ENCODE measurements at places on chromosomes 1 and 21. TPM values are rescaled to one million over a fixed set of nuclear protein-coding genes. Genes with fewer than 3 reads are reported as not detected.

Gene CACNA1E
- total RNA-seq: 0.22 TPM

Gene AADACL4
- total RNA-seq: 0.04 TPM

Gene GPR157
- total RNA-seq: 1.3 TPM

Gene LCE1D
- not detected for total RNA-seq

Gene A3GALT2
- total RNA-seq: not detected

Gene HHAT
- 4.4 TPM for total RNA-seq

Gene TAF13
- total RNA-seq: 17.7 TPM

Gene SPRR2G
- total RNA-seq: not detected

Gene SLC44A3
- 2.8 TPM for total RNA-seq

Gene CTNNBIP1
- total RNA-seq: 60.1 TPM

Gene CFHR5
- under 0.01 TPM for total RNA-seq

Gene KCNJ6
- 0.93 TPM for total RNA-seq

Gene BMP8A
- 0.40 TPM for total RNA-seq

Gene GATAD2B
- total RNA-seq: 8.8 TPM

Gene ARMH1
- total RNA-seq: 1.6 TPM

Gene MFAP2
- total RNA-seq: 89.3 TPM

- DNase-seq: no peak
These were observed 258.3 kb upstream of the NEGR1 start for GRCh38 chr1:72540674-72541073.

GRCh38 chr1:62772607-62773295, 11.2 kb upstream of the ATG4C start:
- no peak for DNase-seq

DNA sequence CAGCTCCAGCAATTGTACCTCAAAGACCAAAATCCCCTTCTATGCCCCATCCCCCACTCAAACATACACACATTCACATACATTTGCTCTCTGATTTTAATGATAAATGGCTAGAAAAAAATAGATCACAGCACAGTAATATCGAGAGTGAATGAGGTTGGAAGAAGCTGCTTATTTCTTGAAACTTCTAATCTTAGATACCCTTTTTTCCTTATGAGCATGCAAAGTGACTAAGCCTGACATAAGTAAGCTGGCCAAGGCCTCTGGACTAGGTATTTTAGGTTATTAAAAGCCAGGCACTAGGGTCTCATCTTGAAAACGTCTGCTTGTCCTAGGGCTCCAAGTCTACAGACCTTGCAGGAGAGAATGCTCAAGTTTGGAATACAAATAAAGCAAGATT, 133.6 kb downstream of the TGFBR3 start:
- no peak for DNase-seq

DNA sequence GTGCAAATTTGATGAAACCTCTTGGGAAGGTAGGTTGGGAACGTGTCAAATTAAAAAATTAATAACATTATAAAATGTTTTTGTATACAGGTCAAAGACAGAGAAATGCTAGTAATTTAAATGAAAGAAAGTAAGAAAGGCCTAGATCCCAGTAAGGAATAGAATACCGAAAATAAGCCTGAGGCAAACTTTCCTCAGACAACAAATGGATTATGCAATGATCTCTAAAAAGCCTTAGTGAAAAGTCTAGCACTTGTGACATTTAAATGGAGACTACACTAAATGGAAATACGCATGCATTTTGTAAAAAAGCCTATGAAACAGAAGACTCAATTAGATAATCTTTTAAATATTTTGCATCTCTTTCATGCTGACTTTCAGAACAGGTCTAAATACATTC, 138.5 kb upstream of the ZNHIT6 start:
- no peak for DNase-seq

GRCh38 chr1:38474738-38475623, 384.6 kb downstream of the RRAGC start:
- no peak for DNase-seq

- DNase-seq: no peak
These were observed 43.8 kb downstream of the HHAT start for GRCh38 chr1:210372491-210372890.

- DNase-seq: peak; percentile 78
These were observed 130.3 kb upstream of the DPYD start for GRCh38 chr1:98051065-98051675.

GRCh38 chr1:55339681-55340080, 124.5 kb upstream of the USP24 start:
- no peak for DNase-seq

DNA sequence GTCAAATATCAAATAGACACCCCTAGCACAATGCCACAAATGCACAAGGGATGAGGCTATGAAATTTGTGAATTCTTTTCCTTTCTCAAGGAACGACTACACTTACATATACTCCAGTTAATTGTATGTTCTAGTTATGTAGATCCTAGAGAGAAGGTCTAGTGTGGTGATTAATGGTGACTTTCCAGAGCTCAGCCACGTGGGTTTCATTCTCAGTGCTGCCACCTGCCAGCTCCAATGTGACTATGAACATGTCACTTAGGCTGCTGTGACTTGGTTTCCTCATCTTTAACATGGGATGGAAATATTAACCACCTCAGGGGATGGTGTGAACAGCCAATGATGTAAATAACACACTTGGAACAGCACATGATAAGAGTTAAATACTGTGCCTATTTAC, 138.3 kb downstream of the APP start:
- DNase-seq: no peak

DNA sequence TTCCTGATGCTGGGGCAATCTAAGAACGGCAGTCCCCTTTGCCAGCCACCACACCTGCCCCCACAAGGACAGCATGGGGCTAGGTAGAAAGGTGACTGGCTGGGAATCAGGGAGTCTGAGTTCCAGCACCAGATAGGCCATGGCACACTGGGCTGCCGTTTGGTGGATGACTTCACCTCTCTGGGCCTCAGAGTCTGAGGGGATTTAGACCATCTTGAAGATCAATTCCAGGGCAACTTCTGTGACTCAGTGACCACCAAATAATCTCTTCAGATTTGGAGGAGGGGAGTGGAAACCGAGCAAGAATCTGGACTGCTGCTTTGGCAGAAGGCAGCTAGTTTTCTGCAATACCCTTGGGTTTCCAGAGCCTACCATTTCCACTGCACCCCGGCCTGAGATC, 92.1 kb upstream of the EDN2 start:
- DNase-seq: no peak

DNA sequence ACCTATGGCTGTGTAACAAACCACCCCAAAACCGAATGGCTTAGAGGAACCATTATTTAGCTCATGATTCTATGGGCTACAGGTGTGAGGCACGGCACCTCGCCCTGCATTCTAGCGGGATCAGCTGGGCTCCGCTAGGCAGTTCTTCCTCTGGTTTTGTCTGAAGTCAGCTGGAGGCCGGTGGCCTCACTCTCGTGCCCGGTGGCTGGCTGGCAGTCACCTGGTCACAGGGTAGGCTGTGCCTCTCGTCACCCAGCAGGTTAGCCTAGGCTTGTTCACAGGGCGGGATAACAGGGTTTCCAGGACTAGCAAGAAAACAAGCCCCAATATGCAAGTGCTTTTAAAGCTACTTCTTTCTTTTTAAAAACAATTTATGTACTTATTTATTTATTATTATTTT, 16.3 kb upstream of the AGPAT3 start:
- DNase-seq: no peak

GRCh38 chr1:85240174-85240601, 19.3 kb downstream of the C1orf52 start:
- DNase-seq: no peak

DNA sequence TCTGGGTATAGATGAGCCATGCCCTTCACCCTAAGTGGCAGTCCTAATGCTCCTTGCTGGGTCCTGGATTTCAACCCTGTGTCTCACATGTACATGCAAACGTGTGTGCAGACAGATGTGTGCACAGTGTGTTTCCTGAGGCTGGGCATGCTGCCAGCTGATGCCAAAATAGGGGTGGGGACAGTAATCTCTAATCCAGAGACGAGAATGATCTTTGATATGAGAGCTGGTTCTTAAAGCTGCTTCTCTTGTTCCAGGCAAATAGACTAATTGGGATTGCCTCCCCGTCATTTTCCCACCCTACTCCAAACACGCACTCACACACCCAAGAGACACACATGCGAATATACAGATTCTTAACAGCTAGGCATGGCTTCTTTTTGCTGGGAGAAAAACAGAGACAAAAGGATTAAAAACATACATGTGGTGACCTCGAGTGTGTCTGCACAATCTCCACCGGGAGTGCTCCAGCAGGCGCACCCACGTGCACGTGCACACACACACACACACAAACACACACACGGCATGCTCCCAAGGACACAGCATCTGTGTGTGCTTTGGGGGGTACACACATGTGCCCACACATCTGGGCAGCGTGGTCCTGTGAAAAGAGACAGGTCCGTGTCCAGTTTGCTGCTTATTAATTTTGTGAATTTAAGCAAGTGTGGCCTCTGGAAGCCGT, 102.1 kb upstream of the ZBTB40 start:
- DNase-seq: no peak

GRCh38 chr1:211381481-211382181, 55.0 kb downstream of the TRAF5 start:
- DNase-seq: no peak

GRCh38 chr21:45029948-45030681, 44.3 kb upstream of the ADARB1 start:
- DNase-seq: no peak

- no peak for DNase-seq
These were observed 467.3 kb downstream of the CAMTA1 start for GRCh38 chr1:7252411-7253117.

DNA sequence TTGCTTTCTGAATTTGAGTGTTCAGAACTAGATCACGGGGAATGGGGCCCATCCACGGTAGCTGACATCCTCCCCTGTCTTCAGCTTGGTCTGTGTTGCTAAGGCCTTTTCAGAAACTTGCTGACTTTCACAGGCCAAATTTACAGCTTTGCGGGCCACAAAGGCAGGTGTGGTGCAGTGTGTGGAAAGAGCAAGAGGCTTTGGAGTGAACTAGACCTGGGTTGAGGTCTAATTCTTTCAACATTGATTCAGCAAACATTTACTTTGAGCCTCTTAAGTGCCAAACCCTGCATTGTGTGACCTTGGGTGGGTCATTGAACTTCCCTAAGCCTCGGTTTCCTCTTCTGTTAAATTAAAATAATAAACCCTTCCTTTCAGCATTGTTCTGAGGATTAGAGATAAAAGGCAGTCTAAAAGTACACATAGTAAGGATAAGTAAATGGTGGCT, 24.3 kb downstream of the STPG1 start:
- DNase-seq: no peak

- no peak for DNase-seq
These were observed 142.1 kb upstream of the COL11A1 start for GRCh38 chr1:103250441-103250861.

GRCh38 chr1:43277116-43277876, 7.5 kb downstream of the TMEM125 start:
- no peak for DNase-seq

- no peak for DNase-seq
These were observed 6.5 kb upstream of the KRTAP19-7 start for GRCh38 chr21:30567617-30568016.

DNA sequence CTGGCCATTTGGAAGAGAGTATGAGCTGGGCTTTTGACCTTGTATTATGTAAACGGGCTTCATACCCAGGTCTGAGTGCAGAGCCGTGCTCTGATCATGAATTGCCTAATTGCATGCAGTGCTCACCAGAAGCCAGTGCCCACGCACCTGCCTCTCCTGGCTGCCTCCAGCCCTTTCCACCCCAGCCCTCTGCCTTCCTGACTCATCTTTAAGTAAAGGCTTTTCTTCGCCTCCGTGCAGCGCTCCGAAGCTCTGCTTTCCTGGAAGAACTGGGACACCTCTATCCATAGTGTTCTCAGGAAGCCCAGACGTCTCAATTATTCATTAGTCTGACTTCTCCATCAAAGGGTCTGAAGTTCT, 413.7 kb downstream of the PTPRU start:
- no peak for DNase-seq

DNA sequence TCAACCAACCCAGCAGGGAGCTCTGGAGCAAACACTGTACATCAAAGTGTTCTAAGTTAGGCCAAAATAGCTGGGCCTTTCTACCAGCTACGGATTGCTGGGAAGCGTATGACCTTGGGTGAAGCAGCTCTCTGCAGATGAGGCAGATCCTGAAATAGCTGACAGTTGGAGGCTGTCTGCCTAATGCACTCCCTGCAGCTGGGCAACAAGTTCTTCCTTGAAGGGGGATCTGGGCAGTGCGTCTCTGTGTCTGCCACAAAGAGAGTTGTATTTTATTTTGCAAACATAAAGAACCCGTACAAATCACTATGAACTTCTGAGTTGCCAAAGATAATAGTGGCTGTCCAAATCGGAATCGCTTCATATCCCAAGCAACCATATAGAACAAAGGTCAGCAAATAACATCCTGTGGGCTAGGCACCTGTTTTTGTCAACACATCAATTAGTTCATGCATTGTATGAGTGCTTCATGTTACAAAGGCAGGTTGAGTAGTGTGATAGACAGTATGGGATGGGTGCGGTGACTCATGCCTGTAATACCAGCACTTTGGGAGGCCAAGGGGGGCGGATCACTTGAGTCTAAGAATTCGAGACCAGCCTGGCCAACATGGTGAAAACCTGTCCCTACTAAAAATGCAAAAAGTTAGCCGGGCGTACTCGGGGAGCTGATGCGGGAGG, 29.1 kb upstream of the KLF17 start:
- DNase-seq: peak; percentile 7

- DNase-seq: no peak
These were observed 5.6 kb upstream of the PTCH2 start for GRCh38 chr1:44848456-44849181.

- DNase-seq: peak; percentile 77
These were observed 1.1 kb upstream of the ANKRD35 start for GRCh38 chr1:145886816-145887215.

GRCh38 chr1:77889671-77890070, 1.2 kb downstream of the NEXN start:
- DNase-seq: peak; percentile 38
